Thymus (tissue), 14 donors: ENCODE measurements at places on chromosomes 1 and 21.

DNA sequence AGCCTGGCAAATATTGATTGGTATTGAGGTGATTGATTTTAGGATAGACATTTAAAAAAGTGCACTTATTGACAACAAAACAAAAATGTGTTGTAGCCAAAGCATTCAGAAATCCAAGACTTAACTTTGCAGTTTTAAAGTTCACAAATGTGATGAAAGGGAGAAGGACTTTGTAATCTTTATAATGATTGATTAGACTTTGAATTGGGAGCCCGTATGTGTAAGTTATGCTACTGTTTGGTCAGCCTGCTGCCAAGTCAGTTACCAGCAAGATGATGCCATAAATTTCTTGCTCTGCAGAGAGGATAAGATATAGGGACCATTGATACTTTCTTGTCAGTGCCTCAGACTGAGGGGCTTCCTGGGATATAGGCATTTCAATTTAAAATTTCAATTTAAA lies 39.5 kb downstream of the TBX19 start:
- no peak for DNase-seq

DNA sequence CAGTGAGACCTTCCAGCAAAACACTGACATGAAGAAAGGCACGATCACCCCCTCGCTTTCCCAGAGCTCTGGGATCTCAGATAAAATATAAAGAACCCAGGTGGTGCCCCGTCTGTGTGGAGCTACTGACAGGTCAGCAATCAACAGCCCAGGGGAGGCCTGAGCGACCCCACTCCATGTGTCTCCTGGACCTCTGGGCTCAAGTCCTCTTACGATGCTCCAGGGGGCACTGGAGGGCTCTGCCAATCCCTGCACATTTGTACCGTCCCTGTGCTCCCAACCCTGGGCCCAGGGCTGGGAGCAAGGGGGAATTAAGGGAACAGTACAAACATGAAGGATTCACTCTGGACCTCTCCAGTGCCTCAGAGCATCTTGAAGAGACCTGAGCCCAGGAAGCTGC lies 12.5 kb downstream of the S100A7A start:
- DNase-seq = no peak

GRCh38 chr1:30708361-30708728 lies 15.0 kb downstream of the MATN1 start:
- DNase-seq = no peak

DNA sequence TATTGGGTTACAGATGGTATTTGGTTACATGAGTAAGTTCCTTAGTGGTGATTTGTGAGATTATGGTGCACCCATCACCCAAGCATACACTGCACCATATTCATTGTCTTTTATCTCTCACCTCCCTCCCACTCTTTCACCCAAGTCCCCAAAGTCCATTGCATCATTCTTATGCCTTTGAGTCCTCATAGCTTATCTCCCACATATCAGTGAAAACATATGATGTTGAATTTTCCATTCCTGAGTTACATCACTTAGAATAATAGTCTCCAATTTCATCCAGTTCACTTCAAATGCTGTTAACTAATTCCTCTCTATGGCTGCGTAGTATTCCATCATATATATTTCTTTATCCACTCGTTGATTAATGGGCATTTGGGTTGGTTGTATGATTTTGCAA lies 36.8 kb upstream of the ZNF678 start:
- DNase-seq = no peak

- DNase-seq = no peak
These were observed 12.1 kb downstream of the EPHA2 start for GRCh38 chr1:16143566-16144324.

DNA sequence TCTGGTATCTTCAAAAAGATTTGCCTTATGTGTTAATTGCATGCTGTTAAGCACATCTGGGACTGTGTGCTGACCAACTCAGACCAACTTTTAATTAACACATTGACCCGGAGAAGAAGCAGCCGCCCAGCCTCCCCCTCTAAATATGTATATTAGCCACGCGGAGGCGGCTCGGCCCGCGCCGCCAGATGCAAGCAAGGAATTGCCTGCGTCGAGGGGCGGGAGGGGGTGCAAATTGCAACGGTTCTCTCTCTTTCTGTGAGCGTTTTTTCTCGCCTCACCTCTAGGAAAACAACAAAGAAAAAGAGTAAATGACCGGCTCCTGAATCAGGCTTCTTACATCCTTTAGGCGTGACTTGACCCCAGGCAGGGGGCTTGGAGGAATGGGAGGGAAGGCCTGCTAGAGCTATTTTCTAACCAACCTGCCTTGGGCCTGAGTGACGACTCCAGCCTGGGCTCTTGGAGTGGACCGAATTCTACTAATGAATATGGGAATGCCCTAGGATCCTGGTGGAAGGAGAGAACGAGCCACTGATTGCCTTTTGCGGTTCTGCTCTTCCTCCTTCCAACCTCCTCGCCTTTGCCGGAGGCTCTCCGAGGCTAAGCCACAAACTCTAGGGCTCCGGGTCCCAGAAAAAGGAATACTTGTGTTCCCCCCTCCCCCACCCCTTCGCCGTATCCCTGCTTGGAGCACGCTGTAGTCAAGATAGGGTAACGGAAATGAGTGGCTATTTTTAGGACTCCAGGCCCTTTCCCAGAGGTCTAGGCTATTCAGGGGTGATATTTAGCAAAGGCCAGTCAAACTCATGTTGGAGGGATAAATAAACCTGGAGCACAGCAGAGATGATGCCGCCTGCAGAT lies 417.0 kb upstream of the ESRRG start:
- DNase-seq = no peak

DNA sequence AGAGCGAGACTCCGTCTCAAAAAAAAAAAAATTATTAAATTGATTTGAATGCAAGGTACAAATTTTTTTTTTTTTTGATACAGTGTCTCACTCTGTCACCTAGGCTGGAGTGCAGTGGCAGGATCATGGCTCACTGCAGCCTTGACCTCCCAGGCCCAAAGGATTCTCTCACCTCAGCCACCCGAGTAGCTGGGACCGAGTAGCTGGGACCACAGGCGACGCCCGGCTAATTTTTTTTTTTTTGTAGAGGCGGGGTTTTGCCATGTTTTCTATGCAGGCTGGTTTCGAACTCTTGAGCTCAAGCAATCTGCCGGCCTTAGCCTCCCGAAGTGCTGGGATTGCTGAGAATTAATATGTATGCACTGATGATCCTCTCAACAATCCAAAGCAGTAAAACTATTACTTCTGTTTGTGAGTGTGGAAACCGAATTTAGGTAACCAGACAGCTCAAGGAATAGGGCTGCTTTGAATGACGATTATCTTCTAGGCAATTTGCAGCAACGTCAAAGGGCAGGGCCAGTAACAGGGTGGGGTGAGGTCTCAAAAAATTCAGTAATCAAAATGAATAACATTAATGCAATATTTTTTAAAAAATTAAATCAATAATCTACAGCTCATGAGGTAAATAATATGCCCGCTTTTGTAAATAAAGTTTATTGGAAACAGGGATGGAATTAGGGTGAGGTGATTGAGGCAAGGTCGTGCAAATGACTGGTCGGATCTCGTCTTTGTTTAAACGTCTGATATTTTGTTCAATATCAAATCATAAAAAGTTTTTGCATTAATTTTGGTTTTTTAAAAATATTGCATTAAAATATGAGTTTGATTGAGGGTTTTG lies 1.2 kb downstream of the CLSPN start:
- no peak for DNase-seq

- DNase-seq = no peak
These were observed 521.9 kb upstream of the PRMT6 start for GRCh38 chr1:106534612-106535011.

DNA sequence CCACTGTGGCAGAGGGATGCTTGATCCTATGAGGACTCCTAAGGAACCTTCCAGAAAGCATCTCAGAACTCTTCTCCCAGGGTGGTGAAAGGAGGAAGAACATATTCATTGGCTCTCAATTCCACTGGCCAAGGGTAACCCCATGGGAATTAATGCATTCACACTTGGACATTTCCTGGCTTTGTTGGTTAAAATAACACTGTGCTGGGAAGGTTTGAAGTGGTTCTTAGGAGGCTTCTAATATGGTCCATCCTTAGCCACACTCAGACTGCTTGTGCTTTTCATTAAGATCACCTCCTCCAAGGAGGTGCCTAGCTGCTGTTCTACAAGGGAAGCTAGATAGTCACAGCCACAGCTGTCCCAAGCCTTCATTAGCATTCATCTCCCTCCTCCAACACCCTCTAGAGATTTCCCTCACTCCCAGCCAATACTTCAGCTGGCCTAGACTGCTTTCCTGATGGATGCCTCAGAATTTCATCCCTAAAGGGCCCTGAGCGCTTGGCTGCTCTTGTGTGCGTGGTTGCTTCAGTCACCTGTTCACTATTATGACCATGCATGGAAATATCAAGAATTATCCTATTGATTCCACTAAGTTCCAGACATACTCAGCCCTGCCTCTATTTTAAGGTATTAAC lies 544.4 kb downstream of the PLPP3 start:
- no peak for DNase-seq

- no peak for DNase-seq
These were observed 142.2 kb downstream of the LHX8 start for GRCh38 chr1:75276385-75276784.

- no peak for DNase-seq
These were observed 62.4 kb downstream of the RERE start for GRCh38 chr1:8754993-8755392.
